ENCODE measurements at places on chromosomes 3 and 15.
A peak's percentile ranks its signal among the peaks of the same experiment; 100 is the strongest.

- peak; percentile 6 for DNase-seq
These were observed 357.7 kb downstream of the CLSTN2 start for GRCh38 chr3:140292684-140293083.

DNA sequence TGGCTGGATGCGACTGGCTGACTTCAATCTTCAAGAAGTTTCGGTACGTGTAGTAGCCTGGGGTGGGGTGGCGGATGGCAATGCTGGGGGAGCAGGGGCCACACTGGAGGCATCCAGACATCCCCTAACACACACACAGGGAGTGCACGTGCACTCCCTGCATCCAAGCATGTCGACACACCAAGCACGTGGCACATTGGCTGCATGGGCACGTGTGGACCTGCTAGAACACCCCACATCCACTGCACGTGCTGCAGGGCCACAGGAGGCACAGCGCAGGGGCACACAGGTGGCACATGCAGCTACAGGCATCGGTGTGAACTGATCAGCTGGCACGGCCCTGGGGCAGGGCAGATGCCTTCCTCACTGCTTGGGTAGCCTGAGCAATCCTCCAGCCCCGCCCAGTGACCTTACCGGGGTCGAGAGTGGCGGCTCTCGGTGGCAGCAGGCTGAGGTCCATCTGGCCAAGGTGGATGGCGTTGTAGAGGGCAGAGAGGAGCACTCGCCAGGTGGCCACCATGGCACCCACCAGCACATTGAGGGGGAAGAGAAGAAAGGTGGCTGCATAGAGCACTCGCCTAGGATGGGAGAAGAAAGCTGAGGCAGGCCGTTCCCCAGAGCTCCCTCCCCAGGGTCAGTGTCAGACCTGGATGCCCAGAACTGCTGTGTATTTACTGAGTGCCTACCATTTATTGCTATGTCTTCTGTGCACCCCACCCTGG, 7.5 kb downstream of the ISLR start:
- DNase-seq, result no peak

DNA sequence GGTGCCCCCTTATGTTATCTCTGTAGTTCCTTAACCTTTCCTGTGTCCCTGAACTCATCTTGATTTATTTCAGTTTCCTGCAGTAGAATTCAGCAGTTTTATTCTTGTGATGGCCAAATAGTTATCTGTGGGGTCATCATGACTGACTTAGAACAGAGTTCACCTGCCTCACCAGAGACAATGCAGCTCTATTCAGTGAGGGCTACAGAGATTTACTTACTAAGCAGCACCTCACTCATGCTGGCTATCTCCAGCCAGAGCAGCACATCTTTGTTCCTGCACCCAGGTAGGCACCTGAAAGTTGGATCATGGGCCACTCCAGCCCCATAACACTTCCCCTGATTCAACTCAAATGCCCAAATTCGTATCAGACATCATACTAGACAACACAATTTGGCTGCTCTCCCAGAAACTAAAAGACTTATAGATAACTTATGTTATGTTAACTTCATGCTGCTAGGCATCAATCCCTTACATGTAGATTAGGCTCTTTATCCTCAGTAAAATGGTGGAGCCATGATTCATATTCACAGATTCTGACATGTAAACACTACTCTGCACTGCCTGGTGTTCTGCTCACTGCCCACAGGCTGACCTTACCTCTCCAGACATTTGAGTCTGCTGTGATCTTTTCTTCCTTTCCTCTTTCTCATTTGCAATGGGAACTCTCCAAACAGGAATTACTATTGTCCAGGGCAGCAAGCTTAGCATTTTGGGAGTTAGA, 9.3 kb upstream of the GOLGB1 start:
- DNase-seq, result no peak

DNA sequence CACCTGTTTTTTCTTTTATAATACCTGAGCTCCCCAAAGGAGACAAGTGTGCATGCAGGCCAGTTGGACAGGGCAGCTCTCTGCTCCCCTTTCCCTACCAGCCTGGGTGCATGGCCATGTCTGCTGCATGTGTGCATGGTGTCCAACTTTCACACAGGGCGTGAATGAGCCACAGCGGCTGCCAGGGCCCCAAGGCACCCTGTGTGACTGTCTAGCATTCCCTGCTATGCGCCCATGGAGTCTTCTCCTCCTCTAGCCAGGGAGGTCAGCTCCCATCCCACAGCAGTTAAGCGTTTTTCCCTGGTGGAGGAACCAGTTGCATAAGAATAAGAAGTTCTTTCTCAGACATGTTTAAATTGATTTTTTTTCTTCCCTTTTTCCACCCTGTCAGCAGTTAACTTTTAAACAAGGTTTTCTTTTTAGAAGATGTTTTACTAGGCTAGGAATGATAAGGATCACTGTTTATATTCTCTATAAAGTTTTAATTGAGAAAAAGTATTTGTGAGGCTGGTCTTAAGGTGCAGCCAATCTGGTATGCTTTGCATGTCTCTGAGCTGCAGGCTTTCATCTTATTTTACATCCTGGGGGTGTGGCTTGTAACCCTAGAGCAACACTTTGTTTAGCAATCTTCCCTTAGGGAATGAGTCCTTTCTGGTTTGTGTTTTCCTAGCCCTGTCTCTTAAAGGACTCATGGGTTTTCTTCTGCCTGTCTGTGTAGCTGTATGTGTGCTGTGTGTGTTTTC, 20.5 kb upstream of the OR5H1 start:
- DNase-seq, result no peak

DNA sequence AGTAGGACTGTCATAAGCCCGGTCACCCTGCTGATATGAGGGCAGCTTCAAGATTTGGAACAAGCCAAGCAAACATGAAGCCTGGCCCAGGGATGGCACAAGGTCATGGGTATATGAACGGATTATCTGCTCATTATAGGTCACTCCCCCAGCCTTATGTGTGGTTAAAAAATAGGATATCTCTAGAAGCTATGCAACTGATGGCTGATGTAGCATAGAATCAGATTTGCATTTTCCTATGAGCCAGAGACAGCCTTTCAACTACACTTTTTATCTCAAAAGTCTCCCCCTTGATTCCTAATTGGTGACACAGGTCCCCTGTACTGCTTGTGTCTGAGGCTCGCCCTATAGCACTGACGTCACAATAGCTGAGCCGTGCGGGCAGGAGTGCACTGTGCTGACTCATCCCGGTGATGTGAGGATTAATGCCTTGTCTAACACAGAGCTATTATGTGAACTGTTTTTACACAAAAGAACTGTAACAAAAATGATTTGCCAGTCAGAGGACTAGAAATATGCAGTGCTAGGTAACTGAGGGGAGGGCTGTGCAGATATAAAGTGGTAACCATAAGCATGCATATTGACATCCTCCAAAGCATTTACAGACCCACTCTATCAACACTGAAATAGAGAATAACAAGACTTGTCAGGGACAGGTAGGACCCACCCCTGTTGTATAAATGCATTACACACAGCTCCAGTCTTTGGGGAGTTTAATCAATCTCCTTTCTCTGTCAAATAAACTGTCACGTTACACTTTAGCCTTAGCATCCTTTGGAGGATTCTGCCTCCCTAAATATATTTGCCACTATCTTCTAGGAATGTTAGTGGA, 204.9 kb downstream of the TIGIT start:
- peak; percentile 17 for DNase-seq

GRCh38 chr15:38997841-38998240, 433.2 kb upstream of the RASGRP1 start:
- no peak for DNase-seq

- DNase-seq, result no peak
These were observed 815 bp upstream of the GRM2 start for GRCh38 chr3:51706021-51706485.

- DNase-seq, result no peak
These were observed 112.0 kb downstream of the LIPC start for GRCh38 chr15:58543664-58544335.

DNA sequence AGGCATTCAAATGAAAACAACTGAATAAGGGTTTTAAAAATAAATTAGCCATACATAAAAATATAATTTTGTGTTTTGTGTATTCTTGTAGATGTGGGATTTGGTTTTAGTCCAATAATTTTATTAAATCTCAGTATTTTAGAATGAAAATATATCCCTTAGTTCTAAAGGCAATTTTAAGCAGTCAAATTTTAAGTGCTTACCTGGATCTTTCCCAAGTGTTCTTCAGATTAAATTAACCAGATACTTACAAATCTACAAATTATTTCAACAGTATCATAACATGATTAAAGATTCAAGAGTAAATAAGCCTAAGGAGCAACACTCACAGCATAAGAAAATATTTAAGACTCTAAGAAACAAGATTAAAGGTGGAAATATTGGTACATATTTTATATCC, 275.0 kb upstream of the RBMS3 start:
- DNase-seq, result no peak

DNA sequence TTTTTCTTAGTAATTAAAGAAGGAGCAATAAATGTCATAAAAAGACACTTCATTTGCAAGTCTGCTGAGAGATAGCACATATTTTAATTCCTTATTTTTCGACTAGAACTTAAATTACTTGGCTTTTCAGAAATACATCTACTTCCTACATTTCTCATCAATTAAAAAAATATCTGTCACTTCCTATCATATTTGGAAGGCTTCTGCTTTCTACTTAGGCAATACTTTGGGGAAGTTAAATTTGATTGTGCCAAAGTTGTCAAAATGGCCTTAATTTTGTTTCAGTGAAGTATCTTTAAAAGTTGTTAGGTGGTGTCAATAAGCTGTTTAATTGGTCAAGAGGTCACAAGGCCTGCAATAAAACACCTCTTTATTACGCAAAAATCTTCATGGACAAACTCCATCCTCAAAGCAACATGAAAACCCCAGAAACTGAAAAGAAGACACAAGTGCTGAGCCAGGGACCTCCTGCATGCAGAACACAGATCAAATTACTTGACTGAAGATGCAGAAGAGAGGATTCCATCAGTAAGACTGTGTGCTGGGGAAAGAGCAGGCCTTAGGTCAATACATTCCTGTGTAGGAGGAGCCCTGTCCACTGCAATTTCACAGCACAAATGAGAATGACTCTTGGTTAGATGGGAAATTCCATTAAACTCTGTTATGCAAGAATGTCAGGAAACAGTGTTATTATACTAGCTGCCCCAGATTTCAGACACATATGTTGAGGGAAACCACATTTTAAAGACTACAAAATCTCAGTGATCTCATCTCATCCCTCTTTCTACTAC, 48.0 kb upstream of the FSTL1 start:
- no peak for DNase-seq

GRCh38 chr15:77107531-77108355, 36.8 kb upstream of the TSPAN3 start:
- DNase-seq, result peak; percentile 2

- DNase-seq, result no peak
These were observed 29.6 kb upstream of the RBP2 start for GRCh38 chr3:139505829-139506386.

DNA sequence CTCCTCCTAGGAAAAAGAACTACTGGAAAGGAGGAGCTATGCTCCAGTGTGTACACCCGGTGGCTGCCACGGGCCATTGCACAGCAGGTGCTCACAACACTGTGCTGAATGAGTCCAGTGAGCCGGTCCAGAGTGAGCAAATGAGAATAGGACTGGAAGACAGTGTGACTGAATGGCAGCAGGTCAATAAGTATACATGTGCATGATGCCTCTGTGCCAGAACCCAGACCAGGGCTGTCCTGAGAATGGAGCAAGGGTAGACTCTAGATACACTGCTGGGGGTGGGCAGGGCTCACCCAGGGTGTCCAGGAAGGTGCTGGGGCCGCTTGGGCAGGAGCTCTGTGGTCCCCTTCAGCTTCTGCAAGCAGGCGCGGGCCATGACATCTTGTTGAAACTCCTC, 8.3 kb downstream of the POLG start:
- DNase-seq, result no peak

DNA sequence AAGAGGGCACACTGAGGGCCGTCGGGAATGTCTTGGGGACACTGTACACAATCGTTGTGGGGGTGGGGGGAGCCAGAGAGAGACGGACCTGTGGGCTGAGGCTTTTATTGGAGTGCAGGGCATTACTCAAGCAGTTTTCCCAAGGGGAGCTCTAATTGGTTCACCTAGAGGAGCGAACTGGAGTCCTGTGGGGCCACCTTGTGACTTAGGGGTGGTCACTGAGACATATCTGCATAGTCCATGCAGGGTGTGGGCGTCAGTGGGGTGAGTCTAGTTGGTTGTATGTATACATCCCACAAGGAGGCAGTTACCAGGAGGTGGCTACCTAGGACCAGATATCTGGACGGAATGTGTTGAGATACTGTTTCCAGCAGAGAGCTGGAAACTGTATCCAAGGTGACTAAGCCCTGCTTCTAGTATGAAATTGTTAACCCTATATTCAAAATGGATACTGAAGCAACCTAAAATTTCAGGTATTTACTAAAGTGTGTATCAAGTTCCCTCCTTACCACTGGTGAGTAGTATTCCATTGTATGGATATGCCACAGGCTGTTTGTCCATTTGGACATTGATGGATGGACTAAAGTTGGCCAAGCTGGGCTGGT, 2.6 kb upstream of the PIGZ start:
- DNase-seq, result no peak

GRCh38 chr3:96776818-96777217, 37.6 kb upstream of the EPHA6 start:
- DNase-seq, result no peak

- DNase-seq, result no peak
These were observed 36.1 kb upstream of the CTXND1 start for GRCh38 chr15:80288131-80288530.

GRCh38 chr3:48405971-48406370, 23.9 kb downstream of the PLXNB1 start:
- DNase-seq, result no peak

DNA sequence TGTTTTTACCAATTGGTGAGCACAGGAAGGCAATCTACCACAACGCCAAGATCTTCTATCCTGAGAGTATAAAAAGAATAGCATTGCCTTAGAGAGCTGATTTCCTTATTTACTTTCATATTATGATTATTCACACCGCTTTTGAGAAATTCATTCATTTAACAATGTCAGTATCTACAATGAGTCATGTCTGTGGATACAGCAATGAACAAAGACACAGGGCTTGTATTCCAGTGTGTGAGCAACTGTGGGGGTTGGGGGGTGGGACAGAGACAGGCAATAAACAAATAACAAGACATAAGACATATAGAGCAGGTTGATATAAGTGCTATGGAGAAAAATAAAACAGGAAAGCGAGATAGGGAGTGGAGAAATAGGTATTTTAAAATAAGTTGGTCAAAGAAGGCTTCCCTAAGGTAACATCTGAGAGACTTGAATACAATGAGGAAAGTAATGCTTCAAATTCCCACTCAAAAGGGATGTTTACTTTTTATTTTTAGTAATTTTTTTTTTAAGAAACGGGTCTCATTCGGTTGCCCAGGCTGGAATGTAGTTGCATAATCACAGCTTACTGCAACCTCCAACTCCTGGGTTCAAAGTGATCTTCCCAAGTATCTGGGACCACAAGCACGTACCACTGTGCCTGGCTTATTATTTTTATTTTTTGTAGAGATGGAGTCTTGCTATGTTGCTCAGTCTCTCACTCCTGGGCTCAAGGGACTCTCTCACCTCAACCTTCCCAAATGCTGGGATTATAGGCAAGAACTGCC, 45.7 kb downstream of the PGBD4 start:
- DNase-seq, result no peak

GRCh38 chr3:52441091-52441771, 3.7 kb downstream of the SEMA3G start:
- DNase-seq, result no peak

GRCh38 chr15:45146405-45146804, 16.6 kb downstream of the DUOX1 start:
- DNase-seq, result no peak

- DNase-seq, result no peak
These were observed 202.2 kb upstream of the CMC1 start for GRCh38 chr3:28039234-28039633.

- DNase-seq, result no peak
These were observed 845.0 kb upstream of the NECTIN3 start for GRCh38 chr3:110226645-110227044.

- no peak for DNase-seq
These were observed 69.5 kb upstream of the EPHB3 start for GRCh38 chr3:184491867-184492615.

Data from NCI-H774 (cell line).